ENCODE measurements at places on chromosomes 2 and 18.

GRCh38 chr2:199705538-199705937 lies 145.5 kb downstream of the FTCDNL1 start:
- no peak for DNase-seq

- no peak for DNase-seq
Measured at GRCh38 chr18:3048121-3048520, 35.2 kb upstream of the LPIN2 start.

GRCh38 chr18:44852818-44853217 lies 172.1 kb downstream of the SETBP1 start:
- DNase-seq = no peak

DNA sequence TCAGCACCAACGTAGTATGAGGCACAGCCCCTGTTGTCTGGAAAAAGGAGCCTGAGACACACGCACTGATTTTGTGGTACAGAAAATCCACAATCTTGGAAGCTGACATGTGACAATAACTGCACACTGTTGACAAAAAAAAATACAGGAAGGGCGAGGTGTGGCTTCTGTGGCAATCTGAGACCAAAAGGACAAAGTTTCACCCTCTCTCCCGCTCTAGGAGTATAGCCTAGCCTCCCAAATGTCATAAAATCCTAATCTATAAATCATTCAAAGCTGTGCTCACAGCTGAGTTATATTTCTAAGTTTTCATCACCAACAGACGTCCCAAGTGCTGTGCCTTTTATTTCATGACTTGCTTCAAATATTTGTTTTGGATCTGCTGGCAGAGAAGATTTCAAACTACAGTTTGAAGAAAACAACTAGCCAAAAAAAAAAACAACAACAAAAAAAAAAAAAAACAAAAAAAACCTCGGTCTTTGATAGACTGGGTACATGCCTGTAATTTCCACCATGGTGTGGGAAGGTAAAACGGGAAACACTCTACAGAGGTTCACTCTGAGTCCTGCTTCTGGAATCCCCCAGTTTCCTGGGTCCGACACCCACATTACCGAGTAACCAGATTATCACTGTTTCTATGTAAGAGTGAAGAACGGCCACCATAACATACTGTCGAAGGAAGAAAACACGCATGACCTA lies 61.0 kb downstream of the C2orf76 start:
- DNase-seq = no peak
